ENCODE measurements at places on chromosomes 2 and 18.

DNA sequence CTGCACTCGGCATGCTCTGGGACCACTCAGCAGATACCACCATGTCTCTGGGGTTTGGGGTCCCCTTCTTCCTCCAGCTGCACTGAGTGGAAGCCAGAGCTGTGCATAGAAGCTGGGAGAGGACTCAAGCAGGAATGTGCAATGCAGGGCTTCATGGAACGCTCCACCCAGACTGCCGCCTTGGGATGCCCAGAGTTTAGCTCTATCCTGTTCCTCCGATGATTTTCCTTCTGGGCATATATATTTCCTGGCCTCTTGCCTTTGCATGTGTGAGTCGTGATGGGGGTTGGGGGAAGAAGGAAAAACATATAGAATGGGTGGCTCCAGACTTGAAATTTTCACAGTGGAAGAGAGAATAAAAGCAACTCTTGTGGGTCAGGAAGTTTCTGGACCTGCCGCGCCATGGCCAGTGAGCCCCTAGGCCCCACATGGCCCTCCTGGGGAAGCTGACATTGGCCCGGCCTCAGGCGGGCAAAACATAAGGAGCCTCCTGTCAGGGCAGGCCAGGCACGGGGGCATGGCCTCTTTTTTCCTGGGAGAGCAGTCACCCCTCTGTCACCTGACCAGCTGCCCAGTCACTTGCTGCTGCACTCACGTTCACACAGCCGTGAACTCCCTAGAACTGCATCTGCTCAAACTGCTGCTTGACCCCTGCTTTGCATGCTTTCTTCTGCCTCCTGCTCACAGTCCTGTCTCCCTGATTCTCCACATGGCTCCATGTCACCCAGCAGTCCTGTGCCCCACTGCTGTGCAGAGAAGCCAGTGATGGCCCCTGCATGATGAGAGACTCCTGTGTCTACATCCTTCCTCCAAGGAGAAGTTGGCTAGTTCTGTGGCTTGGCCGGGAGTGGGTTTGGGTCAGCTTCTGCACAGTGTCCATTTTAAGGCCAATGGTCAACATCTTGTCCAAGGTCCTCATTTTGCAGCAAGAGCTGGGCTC lies 197.8 kb downstream of the CTIF start:
- DNase-seq, result no peak

DNA sequence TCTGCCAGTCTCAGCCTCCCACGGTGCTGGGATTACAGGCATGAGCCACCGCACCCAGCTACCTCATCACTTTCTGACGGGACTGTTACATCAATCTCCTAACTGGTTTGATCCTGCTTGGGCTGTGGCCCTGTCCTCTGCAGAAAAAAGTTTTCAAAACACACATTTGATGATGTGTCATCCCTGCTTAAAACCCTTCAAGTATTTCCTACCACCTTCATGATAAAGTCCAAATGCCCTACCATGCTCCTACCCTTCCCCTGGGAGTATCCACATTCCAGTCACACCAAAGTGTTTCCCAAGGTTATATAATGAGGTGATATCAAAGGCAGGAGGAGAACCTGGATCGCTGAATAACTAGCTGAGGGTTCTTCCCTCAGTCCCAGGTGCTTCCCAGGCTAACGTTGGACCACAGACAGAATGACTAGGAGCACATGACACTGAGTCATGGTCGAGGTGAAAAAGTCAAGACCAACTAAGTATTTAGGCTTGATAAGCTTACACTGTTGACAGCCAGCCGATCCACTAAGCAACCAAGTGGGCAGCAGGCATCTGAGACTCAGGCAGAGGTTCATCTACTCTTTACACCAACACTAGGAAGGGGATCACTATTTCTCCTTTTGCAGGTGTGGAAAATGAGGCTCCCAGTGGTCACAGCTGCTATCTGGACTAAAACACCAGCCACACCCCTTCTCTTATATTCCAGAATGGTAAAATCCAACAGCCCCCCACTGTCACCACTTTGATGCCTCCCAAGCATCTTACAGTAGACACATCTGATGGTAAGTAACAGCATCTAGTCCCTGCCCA lies 31.8 kb downstream of the CYRIA start:
- DNase-seq, result no peak

DNA sequence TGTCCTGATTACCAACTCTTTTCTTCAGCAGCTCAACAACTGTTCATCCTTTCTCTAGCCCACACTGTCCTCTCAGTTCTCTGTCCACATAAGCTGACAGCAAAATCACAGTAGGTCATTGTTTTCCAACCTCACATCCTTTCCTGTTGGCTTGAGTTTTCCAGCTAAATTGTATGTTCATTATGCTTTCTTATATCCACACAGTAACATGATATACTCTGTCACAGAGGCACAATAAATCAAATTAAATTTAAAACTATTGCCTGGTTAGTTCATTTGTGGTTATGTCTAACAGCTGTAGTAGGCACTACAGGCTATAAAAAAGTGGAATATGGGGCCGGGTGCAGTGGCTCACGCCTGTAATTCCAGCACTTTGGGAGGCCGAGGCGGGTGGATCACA lies 179.9 kb downstream of the ETAA1 start:
- no peak for DNase-seq

DNA sequence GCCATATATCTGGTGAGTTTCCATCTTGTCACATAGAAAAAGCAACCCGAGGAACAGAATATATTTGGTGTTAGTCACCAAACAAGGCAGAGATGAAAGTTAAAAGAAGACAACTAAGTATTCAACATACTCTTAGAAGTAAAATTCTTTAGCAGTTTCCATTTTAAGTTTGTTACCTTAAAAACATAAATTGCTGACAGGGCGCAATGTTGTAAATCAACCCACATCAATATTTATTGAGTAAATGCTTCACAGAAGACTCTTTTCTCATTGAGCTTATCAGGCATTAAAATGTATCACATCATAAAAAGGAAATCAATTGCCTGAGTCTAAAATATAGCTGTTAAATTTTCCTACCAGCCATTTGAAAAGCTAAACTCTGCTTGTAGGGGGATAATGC lies 603.0 kb downstream of the FBXO15 start:
- DNase-seq, result no peak

- no peak for DNase-seq
Measured at GRCh38 chr2:210318486-210318885, 3.5 kb upstream of the MYL1 start.

DNA sequence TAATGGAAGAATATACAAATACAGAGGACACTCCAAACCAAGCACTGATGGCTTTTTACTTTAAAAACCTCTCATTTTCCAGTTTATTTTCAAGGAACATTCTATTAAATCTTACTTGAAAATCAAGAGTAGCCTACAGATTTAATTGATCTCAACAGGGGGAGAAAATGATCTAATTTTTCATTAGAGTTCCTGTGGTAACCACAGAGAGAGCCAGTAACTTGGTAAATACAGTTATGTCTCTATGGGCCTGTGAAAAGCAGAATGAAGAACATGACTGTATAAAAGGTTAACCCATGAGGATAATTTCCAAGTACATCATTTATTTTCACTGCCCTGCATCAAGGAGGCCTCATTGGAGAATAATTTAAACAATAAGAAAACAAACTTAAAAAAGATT lies 39.8 kb upstream of the ITPRID2 start:
- DNase-seq, result no peak

- DNase-seq, result no peak
Measured at GRCh38 chr2:28513097-28513496, 17.2 kb downstream of the PLB1 start.

DNA sequence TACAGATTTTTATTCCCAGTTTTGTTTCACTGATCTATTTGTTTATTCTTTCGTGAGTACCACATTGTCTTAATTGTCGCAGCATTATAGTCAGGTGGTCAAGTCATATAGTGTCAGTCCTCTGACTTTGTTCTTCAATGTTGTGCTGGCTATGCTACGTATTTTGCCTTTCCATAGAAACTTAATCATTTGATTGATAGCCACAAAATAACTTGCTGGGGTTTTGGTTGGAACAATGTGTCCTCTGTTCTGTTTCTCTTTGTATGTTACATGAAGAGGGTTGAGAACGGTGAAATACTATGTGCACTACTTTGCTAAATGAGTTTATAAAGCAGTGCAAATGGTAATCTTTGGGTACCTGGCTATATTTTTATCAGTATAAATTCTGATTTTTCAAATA lies 64.9 kb upstream of the TTC27 start:
- DNase-seq, result no peak

DNA sequence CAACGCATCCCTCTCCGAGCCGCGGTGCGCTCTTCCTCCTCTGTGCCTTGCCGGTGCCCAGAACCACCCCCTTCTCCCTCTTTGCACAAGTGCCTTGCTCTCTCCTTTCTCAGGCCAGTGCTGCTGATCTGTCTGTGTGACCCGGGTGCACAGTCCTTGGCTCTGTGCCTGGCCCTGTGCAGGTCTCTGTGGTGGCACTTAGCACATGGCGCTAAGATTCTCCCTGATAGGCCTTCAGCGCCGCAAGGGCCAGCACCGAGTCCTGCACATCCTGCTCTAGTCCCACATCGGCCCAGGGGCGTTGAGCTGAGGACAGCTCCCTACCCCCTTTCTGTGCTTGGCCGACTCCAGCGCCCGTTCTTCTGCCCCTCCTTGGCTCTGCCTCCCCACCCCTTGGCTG lies 136.1 kb downstream of the NEDD4L start:
- no peak for DNase-seq

GRCh38 chr2:70620020-70620419 lies 66.4 kb upstream of the TGFA start:
- no peak for DNase-seq

DNA sequence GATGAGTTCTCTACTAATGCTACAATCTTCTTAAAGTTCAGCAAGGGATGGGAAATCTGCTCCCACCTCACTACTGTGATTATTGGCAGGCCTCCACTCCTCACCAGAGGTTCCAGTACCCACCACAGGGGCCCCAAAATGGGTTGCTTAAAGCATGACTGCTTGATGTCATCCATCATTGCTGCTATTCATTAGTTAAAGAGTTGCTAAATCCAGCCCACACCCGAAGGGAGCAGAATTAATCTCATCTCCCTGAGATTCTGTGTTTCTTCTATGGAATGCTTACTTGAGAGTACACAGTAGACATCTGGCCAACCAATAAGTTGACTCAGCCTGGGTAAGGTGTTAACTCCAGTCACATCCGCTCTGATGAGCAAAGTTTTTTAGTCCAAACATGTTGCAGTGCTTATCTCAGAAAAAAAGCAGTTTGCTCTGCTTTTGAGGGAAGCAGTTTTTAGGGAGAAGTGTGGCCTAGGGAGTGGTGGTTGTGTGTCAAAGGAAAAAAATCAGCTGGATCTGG lies 690.2 kb upstream of the POU3F3 start:
- no peak for DNase-seq

DNA sequence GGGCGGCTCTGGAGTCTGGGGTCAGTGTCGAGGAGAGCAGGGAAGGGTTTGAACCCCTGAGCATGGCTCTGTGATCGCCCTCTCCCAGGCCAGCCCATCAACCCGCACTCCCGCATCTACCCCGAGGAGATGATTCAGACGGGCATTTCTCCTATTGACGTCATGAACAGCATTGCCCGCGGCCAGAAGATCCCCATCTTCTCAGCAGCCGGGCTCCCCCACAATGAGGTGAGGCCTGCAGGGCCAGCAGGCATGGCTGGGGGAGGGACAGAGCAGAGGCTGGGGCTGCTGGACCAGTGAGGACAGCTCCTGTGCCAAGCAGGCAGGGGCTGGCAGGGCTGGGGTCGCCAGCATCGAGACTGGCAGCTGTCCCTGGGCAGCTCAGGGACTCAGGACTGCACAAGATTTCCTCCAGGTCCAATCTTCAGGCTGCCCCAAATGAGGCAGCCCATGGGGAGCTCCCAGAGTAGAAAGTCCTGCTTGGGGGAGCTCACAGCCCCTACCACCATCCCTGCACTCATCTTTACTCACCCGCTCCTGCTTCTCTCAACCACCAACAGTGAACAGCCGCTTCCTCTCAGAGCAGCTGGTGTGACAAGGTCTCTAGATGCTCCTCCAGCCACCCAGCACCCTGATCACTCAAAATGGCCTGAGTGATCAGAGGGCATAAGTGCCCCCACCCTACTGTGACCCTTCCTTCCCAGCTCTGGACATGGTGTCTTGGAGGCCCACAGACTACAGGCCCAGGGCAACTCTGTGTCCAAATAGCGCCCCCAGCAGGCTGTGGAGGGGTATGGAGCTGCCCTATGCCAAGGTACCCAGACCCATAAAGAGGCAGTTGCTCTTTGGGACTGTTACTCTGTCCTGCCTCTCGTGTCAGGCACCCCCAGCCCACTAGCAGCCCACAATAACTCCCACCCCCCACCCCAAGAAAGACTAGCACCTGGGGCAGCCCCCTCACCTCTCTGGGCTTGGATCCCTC lies 18.3 kb upstream of the ANKRD53 start:
- DNase-seq, result no peak

DNA sequence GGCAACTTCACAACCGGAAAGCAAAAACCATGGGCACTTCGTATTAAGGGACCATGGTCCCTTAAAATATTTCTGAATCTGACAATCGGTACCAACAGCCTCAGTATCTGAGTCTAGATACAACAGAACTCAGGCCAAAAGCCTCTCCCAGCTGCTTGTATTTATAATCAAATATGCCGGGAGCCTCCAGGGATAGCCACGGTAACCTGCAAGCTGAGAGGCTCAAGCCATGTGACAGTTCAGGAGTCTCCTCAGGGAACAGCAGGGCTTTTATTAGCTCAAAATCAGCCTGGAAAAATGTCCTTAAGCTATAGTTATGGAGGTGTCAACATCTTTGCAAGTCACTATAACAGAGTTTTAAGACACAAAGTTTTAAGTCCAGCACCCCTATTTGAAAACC lies 352.8 kb upstream of the GYPC start:
- DNase-seq, result no peak

DNA sequence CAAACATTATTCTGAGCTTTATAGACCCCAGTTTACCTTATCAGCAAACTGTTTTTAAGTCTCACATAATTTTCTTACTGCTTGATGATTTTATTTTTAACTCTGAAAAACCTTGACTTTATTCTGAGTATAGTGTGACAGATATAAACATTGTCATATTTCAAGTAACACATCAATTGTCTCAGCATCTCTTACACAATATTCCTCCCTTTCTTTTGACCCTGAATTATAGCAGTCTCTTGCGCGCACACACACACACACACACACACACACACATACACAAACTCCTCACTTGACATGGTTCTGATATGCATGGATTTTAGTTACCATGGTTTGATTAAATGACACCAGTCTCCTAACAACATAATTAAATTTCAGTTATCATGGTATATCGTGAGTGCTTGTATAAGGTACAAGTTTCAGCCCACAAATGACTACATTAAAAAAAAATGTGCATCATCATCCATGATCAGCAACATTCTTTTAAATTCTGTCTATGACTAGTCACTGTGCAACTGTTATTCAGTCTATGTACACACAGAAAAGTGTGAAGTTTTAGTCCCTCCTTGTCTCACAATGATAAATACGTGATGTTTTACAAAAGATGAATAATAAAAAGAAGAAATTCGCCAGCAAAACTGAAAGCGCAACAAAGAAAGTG lies 39.5 kb upstream of the TACR1 start:
- no peak for DNase-seq

- no peak for DNase-seq
Measured at GRCh38 chr2:158207354-158207753, 105.7 kb downstream of the UPP2 start.

- no peak for DNase-seq
Measured at GRCh38 chr18:76357585-76358260, 137.3 kb downstream of the ZNF516 start.

All from urinary bladder (tissue), 4 donors.